Diencephalon (tissue), 1 donor: ENCODE measurements at places on chromosomes 3 and 15. TPM values are rescaled to one million over a fixed set of nuclear protein-coding genes. Genes with fewer than 3 reads are reported as not detected.

Gene PIGZ
- total RNA-seq: 5.1 TPM

Gene VIPR1
- 0.46 TPM for total RNA-seq

Gene SKIL
- 128 TPM for total RNA-seq

Gene GOLGA8B
- total RNA-seq: 46.4 TPM

Gene PLSCR5
- total RNA-seq: 3.0 TPM

Gene CNTN6
- 35.1 TPM for total RNA-seq

Gene GABRR3
- not detected for total RNA-seq

Gene ATP1B3
- total RNA-seq: 61.4 TPM

Gene MIX23
- 24.7 TPM for total RNA-seq

Gene POLG
- total RNA-seq: 32.3 TPM

Gene SI
- total RNA-seq: under 0.01 TPM

Gene ROBO2
- total RNA-seq: 411 TPM

Gene SHQ1
- 22.6 TPM for total RNA-seq

Gene SERPINI1
- 130 TPM for total RNA-seq

Gene CHST13
- total RNA-seq: 0.23 TPM

Gene KBTBD8
- 18.5 TPM for total RNA-seq

Gene LDHAL6B
- not detected for total RNA-seq

Gene ADGRG7
- total RNA-seq: not detected

Gene KCNH8
- 18.0 TPM for total RNA-seq

Gene PFKFB4
- total RNA-seq: 20.8 TPM
